GM12891 (cell line): ENCODE measurements at places on chromosomes 4 and X.

GRCh38 chr4:174135530-174135929 lies 147.9 kb downstream of the FBXO8 start:
- no peak for DNase-seq

GRCh38 chrX:22041907-22042530 lies 9.9 kb downstream of the PHEX start:
- no peak for DNase-seq

GRCh38 chr4:26325191-26325590 lies 4.4 kb downstream of the RBPJ start:
- no peak for DNase-seq

DNA sequence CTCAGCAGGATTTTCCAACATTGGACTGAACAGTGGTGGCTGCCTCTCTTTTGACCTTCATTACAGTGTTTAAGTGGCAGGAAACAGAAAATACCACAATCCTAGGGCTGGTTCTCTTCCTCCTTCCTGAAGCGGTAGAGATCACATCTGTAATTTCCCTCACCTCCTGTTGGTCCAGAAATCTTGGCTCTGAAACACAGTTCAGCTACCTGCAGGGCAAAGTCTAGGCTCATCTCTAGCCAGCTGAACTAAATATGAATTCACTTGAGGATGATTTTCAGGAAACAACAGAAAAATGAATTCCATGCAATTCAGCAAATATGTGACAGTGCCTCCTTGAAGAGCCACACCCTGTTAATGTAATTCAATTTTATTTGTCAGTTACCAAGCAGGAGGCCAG lies 531.9 kb downstream of the INPP4B start:
- DNase-seq: no peak

GRCh38 chr4:74667438-74667837 lies 126.9 kb downstream of the BTC start:
- DNase-seq: no peak

GRCh38 chrX:118631586-118631985 lies 95.8 kb upstream of the IL13RA1 start:
- no peak for DNase-seq

DNA sequence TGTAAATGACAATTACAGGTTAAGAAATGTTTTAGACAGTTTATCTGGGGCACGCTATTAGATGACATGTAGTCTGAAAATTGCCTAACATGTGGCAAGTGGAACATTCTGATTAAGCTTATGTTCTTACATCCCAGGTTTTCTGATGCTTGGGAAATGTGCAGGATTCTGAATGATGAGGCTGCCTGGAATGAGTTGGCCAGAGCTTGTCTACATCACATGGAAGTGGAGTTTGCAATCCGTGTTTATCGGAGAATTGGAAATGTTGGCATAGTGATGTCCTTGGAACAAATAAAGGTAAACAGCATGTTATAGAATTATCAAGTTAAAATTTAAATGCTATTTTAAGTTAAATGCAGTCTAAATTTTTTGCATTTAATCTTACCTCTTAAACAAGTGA lies 49.3 kb downstream of the WDR19 start:
- DNase-seq: no peak

- DNase-seq: peak; percentile 72
Measured at GRCh38 chr4:8176547-8177399, 18.2 kb upstream of the ABLIM2 start.

GRCh38 chr4:142035566-142035965 lies 399.2 kb downstream of the IL15 start:
- no peak for DNase-seq

DNA sequence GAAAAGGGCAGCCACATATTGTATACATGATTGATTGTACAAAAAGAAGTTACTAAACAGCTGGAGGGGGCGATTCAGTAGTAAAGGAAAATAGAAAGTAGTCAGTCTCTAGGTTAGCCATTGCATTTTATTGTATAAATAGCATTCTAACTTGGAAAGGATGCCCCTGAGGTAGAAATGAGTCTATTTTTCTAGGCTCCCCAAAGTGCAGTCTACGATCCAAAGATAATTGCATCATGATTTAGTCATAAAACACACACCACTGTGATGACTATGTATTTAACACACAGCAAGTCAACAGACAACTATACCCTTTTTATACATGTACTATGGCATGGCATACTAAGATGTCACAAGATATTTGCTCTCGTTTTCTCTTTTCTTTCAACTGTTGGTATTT lies 204.9 kb downstream of the APBB2 start:
- no peak for DNase-seq

DNA sequence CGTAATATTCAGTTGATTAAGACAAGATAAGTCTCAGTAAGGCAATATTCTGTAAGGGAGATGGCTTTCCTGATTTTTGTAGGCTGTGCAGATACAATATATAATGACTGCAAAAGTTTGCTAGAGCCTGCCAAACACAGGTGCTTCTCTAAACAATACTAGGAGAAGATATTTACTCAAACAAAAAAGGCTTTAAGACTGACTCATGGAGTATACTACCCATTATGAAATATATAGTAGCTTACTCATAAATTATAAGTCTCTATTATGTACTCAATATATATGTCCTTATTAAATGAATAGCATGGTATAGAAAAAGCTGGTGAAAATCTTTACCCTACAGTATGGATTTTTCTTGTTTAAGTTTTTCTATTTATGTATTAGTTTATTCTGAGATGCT lies 93.2 kb upstream of the IL15 start:
- DNase-seq: no peak

GRCh38 chr4:173185847-173186510 lies 17.4 kb downstream of the GALNT7 start:
- no peak for DNase-seq

DNA sequence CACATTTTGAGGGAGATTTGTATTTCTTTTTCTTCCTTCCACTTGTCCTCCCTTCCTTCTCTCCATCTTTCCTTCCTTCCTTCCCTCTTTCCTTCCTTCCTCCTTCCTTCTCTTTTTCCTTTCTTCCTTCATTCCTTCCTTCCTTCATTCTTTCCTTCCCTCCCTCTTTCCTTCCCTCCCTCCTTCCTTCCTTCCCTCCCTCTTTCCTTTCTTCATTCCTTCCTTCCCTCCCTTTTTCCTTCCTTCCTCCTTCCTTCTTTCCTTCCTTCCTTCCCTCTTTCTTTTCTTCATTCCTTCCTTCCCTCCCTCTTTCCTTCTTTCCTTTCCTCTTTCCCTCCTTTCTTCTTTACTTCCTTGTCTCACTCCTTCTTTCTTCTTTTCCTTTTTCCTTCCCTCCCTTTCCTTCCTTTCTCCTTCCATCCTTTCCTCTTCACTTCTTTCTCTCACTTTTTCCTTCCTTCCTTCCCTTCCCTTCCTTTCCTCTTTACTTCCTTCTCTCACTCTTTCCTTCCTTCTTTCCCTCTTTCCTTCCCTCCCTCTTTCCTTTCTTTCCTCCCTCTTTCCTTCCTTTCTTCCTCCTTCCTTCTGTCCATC lies 74.4 kb downstream of the DHRSX start:
- DNase-seq: no peak

DNA sequence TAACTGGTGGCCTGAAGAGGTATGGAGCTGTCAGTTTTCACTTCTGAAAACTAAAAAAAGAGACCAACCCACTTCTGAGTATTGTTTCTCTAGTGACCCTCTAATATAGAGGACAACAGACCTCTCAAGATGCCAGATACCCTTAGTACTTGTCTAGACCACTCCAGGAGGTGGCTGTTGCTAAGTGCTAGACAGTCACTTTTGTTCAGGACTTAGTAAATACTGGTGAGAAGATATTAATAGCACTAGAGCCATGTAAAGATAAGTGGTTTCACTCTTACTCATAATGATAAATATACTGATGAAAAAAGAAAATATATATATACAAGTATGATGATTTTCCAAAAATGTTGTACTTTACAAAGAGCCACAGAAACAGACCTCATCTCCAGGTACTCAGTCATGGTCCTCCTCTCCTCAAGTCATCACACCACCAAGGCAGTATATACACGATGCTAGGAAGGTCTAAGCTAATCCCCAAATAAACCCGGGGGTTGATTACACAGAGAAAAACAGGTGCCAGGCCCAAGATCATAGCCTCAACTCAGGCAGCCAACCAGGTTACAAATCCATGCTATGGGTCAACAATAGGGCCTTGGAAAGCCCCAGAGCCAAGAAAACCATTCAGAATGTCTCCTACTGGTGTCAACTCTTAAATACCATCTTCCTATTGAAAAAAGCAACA lies 66.9 kb downstream of the ARHGEF9 start:
- no peak for DNase-seq

- DNase-seq: peak; percentile 37
Measured at GRCh38 chr4:38132107-38132673, 172.0 kb downstream of the PTTG2 start.

- no peak for DNase-seq
Measured at GRCh38 chr4:103802766-103803165, 83.0 kb upstream of the TACR3 start.

GRCh38 chrX:136652822-136653723 lies 5.1 kb downstream of the CD40LG start:
- no peak for DNase-seq

GRCh38 chr4:81845761-81846160 lies 374.1 kb upstream of the RASGEF1B start:
- DNase-seq: no peak

- no peak for DNase-seq
Measured at GRCh38 chr4:32624943-32625603, 1904.9 kb downstream of the PCDH7 start.

DNA sequence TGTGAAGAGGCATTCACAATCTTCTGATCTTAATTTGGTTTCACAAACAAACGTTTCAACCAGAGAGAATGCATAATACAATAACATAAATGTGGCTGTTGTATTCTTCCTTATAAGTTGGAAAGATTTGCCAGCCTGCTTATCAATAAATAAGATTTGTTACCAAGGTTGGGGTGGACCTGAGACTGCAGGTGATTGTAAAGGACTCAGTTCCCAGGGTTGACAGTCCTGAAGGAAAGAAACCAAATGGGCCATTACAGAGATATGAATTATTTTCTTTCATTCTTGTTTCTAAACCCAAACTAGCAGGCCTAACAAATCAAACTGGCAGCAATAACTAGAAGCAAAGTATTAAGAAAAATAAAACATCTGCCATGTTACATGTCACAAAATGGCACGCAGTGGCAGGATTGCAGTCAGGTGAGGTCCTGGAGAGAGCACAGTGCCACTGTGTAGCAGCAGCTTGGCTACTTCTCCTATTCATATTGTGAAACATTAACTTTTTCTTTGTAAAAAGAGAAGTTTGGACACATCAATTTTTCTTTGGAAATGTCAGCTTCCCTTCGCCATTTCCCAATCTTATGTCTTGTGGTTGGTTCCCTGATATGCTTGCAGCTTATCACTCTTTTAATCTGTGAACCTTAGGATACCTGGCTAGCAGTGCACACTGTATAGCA lies 133.8 kb upstream of the EMCN start:
- DNase-seq: no peak

DNA sequence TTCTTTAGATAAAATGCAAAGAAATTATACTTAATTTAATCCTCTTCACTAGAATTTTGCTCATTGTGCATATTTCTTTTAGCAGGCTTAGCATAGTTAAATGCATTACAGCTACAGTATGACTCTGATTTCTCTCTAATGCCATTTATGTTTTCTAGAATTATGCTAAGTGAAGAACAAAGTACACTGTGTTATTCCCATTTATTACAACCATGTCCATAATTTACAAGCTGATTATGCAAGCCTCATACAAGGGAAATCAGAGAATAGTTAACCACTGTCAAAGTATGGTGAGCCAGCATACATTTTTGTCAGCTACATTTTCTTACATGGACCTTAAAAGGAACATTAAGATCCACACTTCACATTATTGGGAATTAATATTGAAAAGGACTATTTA lies 99.1 kb downstream of the MAB21L2 start:
- DNase-seq: no peak

DNA sequence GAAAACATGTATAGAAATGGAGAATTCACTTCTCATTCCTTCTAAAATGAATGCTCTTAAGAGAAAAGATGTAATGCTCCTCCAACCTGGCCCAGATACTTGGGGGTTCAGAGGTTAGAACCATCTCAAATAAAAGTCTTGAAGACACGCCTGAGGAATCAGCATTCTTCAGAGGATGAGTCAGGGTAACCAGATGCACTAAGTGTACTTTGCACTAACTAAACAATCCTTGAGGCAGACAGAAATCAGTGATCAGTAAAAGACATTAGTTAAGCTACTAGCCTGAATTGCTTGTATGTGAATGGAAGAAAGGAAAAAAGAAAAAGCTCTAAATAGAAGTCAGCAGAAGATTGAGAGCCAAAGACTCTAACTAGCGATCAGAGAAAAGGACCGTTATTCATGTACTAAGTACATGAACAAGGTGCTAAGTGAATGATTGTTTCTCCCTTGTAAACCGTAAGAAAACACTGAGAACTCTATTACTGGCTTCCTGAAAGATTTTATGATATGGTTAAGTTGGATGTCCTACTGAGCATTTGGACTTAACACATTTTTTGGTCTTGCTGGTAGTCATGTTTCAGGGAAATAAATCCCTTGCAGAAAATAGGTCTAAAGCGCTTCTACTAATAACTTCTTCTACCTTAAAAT lies 738.3 kb downstream of the STPG2 start:
- DNase-seq: no peak

GRCh38 chr4:78099058-78099457 lies 41.9 kb downstream of the FRAS1 start:
- no peak for DNase-seq

DNA sequence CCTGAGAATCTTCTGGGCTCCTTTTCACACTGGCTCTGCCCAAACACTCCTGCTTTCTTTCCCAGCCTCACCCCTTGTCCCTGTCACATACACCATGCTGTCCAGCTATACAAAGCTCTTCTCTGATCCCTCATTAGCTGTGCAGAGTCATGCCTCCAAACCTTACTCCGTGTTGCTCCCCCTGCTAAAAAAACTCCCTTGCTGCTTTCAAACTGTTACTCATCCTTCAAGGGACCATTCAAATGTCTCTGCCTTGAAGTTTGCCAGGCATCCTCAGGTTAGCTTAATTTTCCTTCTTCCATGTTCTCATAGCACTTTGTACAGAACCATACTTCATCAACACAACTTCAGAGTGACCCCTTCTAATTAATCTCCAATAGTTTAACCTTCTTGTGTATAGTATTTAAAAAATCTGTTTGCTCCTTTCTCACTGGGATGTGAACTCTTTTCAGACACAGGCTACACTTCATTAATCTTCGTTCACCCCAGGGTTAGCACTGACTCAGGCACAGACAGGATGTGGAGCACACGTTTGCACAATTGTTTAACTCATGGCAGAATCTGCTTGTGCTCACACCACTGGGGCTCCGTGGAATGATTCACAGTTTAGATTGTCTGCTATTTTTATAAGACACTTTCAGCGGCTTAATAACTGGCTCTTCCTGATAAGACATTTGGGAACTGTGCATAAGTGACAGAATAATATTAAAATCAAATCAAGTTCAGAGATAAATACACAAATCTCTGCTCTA lies 21.4 kb upstream of the SEL1L3 start:
- no peak for DNase-seq

DNA sequence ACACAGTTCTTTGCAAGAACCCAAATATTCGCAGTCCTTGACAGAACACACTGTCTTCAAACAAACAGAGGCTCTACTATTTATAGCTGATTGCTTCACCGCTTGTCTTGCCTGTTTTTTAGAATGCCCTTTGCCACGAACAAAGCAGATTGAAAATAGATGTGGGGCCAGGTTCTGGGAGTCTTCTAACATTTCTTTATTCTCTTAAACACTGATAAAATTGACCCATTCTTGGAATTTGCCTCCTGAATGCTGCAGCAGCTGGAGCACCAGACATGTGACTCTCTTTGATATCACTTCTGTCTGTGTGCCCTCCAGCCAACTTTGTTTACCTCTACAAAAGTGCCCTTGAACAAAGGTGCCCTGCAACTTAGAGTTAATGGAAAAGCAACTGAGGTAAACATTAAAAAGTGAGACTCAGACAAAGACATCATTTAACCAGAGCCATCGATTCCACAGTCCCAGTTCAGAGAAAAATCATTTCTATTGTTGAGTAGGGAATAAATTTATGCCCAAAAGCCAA lies 64.2 kb upstream of the SPP1 start:
- no peak for DNase-seq
